ENCODE measurements at places on chromosomes 1 and 21. TPM values are rescaled to one million over a fixed set of nuclear protein-coding genes. Genes with fewer than 3 reads are reported as not detected.

DNA sequence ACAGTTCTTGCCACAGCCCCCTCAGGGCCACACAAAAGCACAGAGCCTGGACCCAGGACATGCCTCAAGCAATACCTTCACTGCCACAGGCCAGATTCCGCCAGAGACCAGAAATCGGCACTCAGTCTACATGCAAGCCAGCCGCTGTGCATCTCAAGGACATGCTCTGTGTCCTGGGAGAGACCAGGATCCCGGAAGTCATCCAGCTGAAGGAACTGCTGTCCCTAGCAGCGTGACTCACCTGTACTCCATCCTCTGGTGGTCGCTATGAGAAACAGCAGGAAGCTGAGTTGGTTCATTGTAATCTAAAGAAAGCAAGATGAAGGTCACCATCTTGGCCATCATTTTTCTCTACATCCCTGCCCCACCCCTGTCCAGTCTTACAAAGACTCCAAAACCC, 401 bp downstream of the ITLN1 start:
- DNase-seq, result no peak

DNA sequence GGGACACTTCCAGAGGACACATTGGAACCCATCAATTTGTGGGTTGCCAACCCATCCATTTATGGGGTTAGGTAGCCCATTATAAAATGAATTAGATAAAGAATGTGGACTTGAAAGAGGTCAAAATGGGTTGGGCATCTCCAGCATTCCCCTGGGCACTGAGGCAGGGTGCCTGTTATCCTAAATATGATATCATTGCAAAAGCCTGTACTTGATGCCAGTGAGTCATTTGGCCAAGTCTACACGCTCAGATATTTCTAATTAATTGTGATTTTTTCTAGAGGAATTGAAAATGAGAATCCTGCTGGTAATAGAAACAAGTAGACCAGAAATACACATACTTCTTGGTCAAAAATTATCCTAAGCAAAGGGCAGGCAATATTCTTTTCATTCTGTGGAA, 21.9 kb upstream of the NBL1 start:
- DNase-seq, result no peak

DNA sequence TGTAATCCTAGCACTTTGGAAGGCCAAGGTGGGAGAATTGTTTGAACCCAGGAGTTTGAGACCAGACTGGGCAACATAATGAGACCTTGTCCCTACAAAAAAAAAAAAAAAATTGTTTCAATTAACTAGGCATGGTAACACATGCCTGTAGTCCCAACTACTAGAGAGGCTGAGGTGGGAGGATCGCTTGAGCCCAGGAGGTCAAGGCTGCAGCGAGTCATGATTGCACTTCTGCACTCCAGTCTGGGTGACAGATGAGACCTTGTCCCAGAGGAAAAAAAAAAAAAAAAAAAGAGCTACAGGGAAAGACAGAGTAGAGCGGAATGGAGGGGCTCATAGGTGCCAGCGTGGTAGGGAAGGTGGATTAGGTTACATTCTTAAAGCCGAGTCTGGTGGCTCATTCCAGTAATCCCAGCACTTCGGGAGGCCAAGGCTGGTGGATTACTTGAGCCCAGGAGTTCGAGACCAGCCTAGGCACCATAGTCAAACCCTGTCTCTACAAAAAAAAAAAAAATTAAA, 21.0 kb upstream of the PADI6 start:
- DNase-seq, result no peak

GRCh38 chr1:22398656-22399420, 52.8 kb upstream of the ZBTB40 start:
- no peak for DNase-seq

DNA sequence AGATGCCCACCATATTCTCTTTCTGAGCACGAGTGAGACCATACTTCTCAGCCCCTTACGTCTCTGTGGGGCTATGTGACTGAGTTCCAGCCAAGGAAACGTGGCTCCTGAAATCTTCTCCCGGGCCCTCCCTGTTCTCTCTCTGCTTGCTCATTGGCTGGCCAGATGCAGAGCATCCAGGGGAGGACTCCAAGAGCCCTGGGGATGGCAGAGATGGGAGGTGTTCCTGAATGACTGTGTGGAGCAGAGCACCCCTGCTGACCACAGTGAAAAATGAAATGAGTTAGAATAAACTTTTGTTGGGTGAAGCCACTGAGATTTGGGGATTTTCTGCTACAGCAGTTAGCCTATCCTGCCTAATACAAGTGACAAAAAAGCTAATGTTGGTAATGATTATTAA, 23.8 kb downstream of the KIAA0040 start:
- DNase-seq, result no peak

DNA sequence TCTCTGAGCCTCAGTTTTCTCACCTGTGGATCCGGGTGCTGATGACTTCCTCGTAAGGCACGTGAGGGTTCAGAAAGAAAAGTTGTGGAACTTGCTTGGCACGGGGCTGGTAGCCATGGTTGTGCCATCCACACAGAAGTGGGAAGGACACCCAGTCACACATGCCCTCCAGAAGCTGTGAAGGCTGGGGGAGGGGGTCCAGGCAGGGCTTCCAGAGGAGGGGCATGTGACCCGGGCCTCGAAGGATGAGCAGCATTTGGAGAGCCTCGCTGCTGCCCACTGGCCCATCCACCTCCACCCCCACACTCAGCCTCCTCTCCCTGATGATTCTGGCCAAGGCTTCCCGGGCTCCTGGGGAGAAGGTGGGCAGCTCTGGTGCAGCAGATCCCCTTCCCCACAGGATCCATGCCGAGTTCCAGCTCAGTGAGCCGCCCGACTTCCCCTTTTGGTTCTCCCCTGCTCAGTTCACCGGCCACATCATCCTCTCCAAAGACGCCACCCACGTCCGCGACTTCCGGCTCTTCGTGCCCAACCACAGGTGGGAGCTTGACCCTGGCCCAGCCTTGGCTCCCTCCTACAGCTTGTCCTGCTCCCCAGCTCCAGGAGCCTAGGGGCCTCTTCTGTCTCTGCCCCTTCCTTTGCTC, 9.4 kb downstream of the SELENON start:
- no peak for DNase-seq

- DNase-seq, result no peak
Measured at GRCh38 chr1:237219751-237220642, 178.0 kb downstream of the RYR2 start.

- no peak for DNase-seq
Measured at GRCh38 chr1:12179111-12179519, 12.3 kb downstream of the TNFRSF1B start.

DNA sequence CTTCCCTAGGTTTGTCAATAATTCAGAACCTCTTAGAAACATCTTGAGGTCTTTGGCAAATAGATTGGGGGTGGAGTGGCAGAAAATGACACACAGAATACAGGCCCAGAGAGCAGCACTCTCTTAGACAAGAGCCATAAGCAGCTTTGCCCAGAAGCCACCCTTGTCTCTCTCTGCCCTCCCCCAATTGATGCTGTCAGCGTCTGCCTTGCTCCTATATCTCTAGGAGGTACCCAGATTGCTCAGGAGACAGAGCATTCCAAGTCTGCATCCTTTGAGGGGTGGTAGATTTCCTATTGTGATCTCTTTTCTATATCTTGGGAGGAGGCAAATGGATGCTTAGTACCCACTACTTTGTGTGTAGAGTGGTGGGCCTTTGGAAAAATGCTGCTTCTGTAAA, 1.8 kb downstream of the RGL1 start:
- no peak for DNase-seq

DNA sequence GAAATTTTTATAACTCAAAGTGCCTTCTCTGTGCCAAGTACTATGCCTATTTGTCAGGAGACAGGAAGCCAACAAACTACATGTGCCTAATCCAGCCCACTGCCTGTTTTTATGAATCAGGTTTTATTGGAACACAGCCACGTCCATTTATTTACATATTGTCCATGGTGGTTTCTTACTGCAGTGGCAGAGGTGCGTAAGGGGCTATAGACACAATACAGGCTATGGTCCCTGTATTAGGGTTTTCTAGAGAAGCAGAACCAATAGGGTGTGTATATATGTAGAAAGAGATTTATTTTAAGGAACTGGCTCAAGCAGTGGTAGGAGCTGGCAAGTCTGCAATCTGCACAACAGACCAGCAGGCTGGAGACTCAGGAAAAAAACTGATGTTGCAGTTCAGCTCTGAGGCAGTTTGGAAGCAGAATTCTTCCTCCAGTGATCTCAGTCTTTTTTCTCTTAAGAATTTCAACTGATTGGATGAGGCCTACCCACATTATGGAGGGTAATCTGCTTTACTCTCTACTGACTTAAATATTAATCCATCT, 15.4 kb downstream of the PPIE start:
- no peak for DNase-seq

DNA sequence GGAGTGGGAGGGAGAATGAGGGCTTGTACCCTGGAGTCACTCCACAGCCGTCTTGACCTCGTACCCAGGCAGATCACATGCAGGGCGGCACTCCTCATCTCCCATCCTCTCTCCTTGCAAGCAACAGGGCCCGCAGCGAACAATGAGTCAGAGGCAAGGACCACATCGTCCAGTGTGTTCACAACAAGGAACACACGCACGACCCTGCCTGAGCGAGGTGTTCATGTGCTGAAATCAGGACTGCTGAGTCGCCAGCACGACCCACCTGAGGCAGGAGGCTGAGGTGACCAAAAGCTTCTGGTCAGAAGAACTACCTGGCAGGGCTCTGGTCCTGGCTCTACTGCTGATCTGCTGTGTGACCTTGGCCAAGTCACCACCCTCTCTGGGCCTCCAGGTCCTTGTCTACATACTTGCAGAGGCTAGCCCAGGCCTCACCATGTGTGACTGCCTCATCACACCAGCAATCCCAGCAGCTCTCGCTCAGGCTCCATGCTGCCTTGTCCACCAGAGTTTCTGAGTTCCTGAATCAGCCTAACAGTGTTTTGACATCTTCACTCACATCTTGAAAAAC, 78.0 kb downstream of the SSBP3 start:
- peak; percentile 24 for DNase-seq

DNA sequence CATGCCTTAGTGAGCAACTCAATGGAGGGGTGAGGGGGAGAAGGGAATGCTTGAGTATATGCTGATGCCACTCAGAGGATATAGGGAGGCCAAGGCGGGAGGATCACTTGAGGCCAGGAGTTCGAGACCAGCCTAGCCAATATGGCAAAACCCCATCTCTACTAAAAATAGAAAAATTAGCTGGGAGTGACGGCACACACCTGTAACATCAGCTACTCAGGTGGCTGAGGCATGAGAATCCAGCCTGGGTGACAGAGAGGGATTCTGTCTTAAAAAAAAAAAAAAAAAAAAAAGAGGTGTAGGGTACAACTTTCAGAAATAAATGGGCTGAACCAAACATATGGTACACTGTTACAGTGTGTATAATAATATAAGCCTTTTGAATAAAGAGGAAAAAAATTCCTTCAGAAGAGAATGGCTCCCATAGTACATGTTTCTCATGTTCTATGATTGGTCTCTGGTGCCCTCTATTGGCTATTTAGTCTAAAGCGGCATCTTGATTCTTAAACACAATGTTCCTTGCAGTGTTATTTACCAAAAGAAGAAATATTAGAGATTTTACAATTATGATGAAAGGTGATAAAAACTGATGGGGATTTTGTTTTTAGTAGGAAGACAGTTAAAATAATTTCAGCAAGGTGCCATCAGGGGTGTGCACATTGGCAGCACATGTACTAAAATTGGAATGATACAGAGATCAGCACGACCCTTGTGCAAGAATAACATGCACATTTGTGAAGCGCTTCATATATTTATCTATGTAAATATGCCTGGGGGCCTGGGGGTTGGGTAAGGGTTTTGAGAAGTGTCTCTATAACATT, 109.8 kb downstream of the PATJ start:
- DNase-seq, result no peak

- DNase-seq, result no peak
Measured at GRCh38 chr1:170041423-170042192, 32.9 kb downstream of the KIFAP3 start.

DNA sequence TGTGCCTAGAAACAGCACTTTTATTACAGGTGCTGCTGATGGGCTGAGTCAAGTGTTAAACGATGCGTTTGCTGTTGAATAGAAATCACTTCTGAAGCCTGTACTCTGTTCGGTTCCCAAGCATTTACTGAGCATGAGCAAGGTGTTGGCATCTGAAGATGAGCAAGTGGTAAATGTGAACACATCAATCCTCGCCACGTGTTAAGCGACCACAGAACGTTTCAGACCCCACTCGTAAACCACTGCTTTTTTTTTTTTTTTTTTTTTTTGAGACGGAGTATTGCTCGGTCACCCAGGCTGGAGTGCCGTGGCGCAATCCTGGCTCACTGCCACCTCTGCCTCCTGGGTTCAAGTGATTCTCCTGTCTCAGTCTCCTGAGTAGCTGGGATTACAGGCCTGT, 241.2 kb downstream of the SETD4 start:
- DNase-seq, result no peak

DNA sequence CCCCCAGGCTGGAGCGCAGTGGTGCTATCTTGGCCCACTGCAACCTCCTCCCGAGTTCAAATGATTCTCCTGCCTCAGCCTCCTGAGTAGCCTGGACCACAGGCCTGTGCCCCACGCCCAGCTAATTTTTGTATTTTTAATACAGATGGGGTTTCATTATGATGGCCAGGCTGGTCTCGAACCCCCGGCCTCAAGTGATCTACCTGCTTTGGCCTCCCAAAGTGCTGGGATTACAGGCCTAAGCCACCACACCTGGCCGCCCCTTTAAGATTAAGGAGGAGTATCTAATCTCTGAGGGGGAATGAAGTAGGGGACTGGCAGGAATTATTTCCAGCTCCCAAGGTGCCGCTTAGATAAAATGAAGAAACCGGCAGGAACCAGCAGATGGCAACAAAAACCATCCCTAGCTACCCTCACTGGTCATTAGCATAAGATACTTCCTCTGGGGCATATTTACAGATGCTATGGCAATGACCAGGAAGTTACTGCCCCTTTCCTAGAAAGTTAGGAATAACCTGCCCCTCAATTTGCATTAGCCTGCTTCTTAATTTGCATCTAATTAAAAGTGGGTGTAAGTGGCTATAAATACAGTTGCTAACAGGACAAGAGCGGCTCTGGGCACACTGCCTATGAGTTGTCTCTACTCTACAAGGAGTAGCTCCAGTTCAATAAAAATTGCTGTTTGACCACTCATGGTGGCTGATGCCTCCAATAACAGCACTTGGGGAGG, 7.1 kb upstream of the NSUN4 start:
- no peak for DNase-seq

DNA sequence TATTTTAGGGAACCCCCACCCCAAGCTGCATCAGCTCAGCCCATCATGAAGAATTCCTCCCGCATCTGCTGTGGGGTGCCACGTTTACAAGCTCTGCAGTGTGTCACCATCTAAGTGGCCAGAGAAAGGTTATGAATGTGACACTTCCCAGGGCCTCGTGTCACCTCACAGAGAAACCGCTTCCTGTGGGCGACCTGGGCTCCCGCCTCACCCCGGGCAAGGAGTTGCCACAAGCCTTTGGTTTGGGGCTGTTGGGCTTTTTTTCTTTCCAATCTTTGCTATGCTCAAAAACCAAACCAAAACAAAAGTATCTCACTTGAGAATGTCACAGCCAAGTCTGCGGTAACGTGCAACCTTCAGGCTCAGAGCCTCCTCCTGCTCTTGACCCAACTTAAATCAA, 82.1 kb upstream of the ARHGEF16 start:
- DNase-seq, result no peak

Gene SPATA45
- total RNA-seq, result not detected

Gene LENEP
- 2.7 TPM for total RNA-seq

Gene FAM167B
- 2.0 TPM for total RNA-seq

Gene S100A9
- total RNA-seq, result 26.5 TPM

Gene THEM5
- total RNA-seq, result not detected

Gene PLEKHG5
- 25.6 TPM for total RNA-seq

Gene KIF26B
- 31.7 TPM for total RNA-seq

Gene KLF17
- total RNA-seq, result 0.31 TPM

Gene RUNX3
- total RNA-seq, result 0.16 TPM

All from occipital lobe (tissue), 3 donors.